ENCODE measurements at places on chromosomes 3 and 15.

GRCh38 chr3:166580561-166580960, 743.3 kb upstream of the BCHE start:
- DNase-seq, result no peak

DNA sequence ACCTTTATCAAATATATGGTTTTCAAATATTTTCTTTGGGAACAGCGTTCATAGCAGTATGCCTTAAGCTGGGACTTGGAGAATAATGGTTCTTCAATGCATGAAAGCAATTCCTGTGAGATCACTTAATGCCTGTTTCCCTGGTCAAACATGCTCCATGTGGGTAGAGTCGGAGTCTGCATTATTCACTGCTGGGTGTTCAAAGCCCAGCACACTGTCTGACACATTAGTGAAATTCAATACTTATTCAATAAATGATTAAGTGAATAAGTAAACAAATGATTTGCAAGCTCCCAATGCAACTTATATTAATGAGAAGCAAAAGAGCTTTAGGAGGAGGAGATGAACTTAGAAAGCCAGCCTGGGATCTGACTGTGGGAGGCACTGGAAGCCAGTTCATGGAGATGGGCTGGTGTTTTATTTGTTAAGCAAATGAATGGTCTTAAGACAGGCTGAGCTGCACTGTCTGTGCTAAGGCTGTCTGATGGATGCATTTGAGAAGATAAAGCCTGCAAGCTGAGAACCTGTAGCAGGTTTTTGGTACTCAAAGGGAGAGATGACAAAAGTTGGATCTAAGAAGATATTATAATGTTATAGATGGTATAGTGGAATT, 490.8 kb downstream of the MCTP2 start:
- no peak for DNase-seq

DNA sequence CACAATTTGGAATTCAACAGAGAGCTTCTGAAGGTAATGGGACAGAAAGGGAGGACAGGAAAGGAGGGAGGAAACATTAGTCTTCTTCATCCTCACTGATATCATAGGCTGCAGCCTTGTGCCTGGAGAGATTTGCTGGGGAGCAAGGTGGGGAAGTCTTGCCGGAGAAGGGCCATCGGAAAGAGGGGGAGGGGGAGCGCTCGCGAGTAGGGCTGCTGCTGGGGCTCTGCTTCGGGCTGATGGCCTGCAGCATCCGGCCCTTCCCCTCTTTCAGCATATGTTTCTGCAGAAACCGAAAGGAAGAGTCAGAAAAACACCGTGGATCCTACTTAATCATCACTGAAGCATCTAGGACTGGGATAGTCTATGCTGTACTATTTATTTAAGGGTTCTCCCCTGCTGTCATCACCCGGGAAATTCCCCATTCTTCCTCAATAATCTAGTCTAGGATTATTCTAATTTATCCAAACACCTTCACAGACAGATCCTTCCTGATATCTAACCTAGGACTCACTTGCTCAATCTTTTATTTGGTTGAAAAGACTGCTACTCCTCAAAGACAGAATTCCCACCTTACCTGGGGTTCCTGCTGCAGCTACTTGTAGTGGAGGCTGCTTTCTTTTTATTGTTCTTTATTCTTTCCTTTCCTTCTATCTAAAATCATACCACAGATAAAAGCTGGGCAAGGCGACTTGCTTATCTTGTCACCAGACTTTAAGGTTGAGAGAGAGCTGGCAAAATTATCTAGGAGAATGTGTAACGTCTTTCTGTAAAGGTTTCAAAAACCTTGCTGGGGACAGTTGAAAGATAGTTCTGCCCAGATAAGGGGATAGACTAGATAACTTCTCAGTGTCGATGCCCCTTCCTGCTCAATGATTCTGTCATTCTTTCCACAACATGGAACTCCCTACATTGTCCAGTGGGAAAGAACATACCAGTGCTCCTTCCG, 22.6 kb downstream of the SLC51A start:
- no peak for DNase-seq

- no peak for DNase-seq
Measured at GRCh38 chr3:154176036-154176435, 54.8 kb downstream of the ARHGEF26 start.

DNA sequence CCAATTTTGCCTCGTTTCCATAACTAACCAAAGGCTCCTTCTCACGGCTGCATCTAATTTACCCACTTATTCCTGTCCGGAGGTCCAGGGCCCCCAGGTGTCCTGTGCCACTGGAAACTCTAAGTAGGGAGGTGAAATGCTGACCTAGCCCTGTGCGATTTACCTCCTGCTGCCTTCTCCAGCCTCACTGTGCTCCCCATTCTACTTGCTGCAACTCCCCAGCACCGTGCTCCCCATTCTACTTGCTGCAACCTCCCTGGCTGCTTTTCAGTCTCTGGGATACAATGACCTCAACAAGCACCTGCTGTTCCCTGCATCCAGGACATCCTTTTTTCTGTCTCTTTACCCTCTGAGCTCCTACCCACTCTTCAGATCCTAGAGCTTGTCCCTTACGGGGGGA, 254.7 kb upstream of the PROK2 start:
- no peak for DNase-seq

- DNase-seq, result no peak
Measured at GRCh38 chr3:169173636-169174035, 489.9 kb downstream of the MECOM start.

DNA sequence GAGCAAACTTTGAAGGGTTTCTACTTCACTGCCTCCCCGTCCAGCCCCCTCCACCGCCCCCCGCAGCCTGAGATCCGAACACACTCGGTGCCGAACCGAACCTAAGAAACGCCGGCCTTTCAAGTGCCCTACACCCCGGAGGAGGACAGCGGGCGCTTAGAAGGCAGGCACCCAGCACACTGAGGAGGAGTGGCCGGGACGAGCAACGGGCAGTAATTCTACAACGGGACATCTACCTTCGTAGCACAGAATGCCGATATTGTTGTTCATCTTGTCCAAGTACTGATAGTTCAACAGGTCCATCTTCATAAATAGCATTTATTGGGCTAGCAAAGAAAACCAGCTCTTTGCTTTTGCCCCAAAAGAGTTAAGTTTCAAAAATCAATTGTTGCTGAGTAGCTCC, 513 bp downstream of the VGLL4 start:
- DNase-seq, result no peak

GRCh38 chr3:186760141-186760833, 23.1 kb upstream of the EIF4A2 start:
- DNase-seq, result no peak

Data from NCI-H1105 treated with DMSO at 0.1 percent for 48 hours (cell line).